ENCODE measurements at places on chromosomes 12 and 14. TPM values are rescaled to one million over a fixed set of nuclear protein-coding genes. Genes with fewer than 3 reads are reported as not detected.

DNA sequence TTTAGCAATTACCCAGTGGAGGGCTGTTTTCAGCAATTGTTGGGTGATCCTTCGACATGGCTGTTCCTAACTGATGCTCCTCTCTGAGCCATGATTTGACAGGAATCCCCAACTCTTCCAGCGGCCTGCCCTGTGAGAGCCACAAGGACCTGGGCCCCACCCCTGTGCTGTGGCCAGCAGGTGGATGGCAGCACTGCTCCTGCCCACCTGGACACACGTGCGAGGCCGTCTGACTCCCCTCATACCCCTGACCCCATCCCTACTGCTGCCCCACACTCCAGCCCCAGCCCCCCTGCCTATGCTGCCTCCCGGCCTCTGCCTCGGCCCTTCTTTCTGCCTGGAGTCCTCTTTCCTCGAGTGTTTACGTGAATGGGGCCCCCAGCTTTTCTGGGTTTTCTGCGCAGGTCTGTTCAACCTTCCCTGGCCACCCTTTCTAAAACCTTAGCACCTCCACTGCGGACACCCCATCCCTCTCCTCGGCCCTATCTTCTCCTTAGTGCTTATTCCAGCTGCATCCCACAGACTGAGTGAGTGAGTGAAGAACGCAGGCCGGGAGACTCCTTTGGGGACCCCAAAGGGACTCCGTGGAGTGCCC lies 111.4 kb downstream of the DICER1 start:
- no peak for DNase-seq

C1S gene
- 146 TPM for total RNA-seq

GRCh38 chr12:54719691-54720090 lies 71.5 kb upstream of the DCD start:
- DNase-seq = no peak

ESR2 gene
- total RNA-seq = not detected
